ENCODE measurements at places on chromosomes 3 and 15. TPM values are rescaled to one million over a fixed set of nuclear protein-coding genes. Genes with fewer than 3 reads are reported as not detected.

DNA sequence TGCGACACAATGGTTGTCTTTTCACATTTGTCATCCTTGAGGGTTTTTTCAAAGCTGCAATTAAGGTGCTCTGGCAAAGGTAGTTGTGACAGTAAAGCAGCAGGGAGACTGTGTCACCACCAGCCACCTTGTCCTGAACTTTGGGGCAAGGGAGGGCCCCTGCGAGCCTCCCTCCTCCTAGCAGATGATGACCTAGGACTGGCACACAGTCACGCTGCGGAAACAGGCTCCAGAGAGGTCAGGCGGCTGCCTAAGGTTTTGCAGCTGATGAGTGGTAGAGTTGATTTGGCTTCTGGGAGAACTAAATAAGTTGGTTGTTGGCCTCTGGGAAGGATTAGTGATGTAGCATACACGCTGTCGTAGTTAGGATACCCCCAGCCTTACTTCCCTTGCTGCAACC is 62.7 kb downstream of the PDIA5 start:
- no peaks in the 10 kb centered on the region for H3K4me1 ChIP-seq
- H3K36me3 ChIP-seq: peaks cover 45% of the 10 kb centered on the region
- H3K27me3 ChIP-seq: no peaks in the 10 kb centered on the region
- H3K4me3 ChIP-seq: no peak overlapping the region
- no peak overlapping the region for H3K27ac ChIP-seq
- no peak for DNase-seq

GRCh38 chr15:47829667-47830066 is 112.4 kb downstream of the SEMA6D start:
- no peaks in the 10 kb centered on the region for H3K27me3 ChIP-seq
- H3K4me1 ChIP-seq: no peaks in the 10 kb centered on the region
- no peak overlapping the region for H3K4me3 ChIP-seq

The CSPG4 gene
- polyA plus RNA-seq: 8.1 TPM

The RAB43 gene
- polyA plus RNA-seq: 1.3 TPM

The FAIM gene
- polyA plus RNA-seq: 3.5 TPM
